Upper lobe of right lung (tissue), 1 donor: ENCODE measurements at places on chromosomes 6 and 20. TPM values are rescaled to one million over a fixed set of nuclear protein-coding genes. Genes with fewer than 3 reads are reported as not detected.

DNA sequence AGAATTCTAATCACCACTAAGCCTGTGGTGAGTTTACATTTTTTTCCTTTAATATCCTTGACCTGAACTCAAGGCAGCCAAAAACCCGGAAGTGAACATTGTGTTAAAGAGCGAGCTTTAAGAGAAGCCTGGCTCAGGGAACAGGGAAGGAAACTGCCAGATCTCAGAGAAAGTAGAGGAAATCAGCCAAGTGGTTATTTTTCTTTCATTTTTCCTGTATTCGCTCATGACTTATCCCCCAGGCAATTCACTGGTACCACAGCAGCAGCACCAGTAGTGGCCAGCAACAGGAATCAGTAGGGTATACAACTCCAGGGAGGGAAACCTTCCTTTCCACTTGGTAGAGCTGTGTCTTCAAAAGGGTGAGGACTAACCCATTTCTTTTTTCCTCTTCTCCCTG, 89.6 kb upstream of the HMGCLL1 start:
- no peak overlapping the region for H3K27ac ChIP-seq
- no peak overlapping the region for H3K4me3 ChIP-seq
- H3K4me1 ChIP-seq = no peaks in the 10 kb centered on the region
- DNase-seq = no peak

DNA sequence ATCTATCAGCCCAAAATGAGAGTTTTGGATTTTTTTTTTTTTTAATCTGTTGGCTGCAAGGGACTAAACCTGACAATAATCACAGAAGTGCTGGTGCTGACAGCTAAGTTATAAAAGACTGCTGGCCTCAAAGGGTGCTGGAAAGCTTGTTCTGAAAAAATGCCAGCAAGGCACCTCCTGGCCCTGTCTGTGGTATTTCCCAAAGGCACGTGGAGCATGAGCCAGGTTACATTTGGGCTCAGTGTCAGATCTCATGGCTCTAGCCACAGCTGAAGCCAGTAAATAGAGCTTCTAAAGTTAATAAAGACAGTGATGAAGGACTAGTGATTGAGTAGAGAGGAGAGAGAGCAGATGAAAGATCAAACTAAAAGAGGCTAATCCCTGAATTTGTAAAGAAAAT, 178.9 kb downstream of the FUT9 start:
- no peak for DNase-seq
- no peaks in the 10 kb centered on the region for H3K36me3 ChIP-seq
- no peak overlapping the region for H3K4me3 ChIP-seq

GRCh38 chr6:46925563-46926253, 4.0 kb upstream of the ADGRF5 start:
- peak overlapping the region; percentile 90 for H3K27ac ChIP-seq
- H3K27me3 ChIP-seq = no peaks in the 10 kb centered on the region
- peaks cover 46% of the 10 kb centered on the region for H3K4me1 ChIP-seq
- no peaks in the 10 kb centered on the region for H3K36me3 ChIP-seq
- no peak overlapping the region for H3K4me3 ChIP-seq

- no peaks in the 10 kb centered on the region for H3K36me3 ChIP-seq
- H3K4me3 ChIP-seq = no peak overlapping the region
- H3K4me1 ChIP-seq = no peaks in the 10 kb centered on the region
- H3K27me3 ChIP-seq = no peaks in the 10 kb centered on the region
- DNase-seq = no peak
- no peak overlapping the region for H3K27ac ChIP-seq
These were observed 399.6 kb upstream of the SOX4 start for GRCh38 chr6:21193790-21194475.

- no peak overlapping the region for H3K4me3 ChIP-seq
- peaks cover 41% of the 10 kb centered on the region for H3K27me3 ChIP-seq
- H3K27ac ChIP-seq = no peak overlapping the region
- H3K36me3 ChIP-seq = no peaks in the 10 kb centered on the region
- H3K4me1 ChIP-seq = no peaks in the 10 kb centered on the region
These were observed 14.1 kb upstream of the KCNG1 start for GRCh38 chr20:51036827-51037531.

- DNase-seq = peak; percentile 18
- no peaks in the 10 kb centered on the region for H3K36me3 ChIP-seq
- no peak overlapping the region for H3K27ac ChIP-seq
- H3K4me3 ChIP-seq = no peak overlapping the region
These were observed 378.1 kb upstream of the MAN1A1 start for GRCh38 chr6:119727504-119728219.

- no peak overlapping the region for H3K27ac ChIP-seq
- no peaks in the 10 kb centered on the region for H3K4me1 ChIP-seq
- DNase-seq = no peak
- no peaks in the 10 kb centered on the region for H3K27me3 ChIP-seq
- no peaks in the 10 kb centered on the region for H3K36me3 ChIP-seq
These were observed 58.0 kb upstream of the FRMD1 start for GRCh38 chr6:168137024-168137423.

DNA sequence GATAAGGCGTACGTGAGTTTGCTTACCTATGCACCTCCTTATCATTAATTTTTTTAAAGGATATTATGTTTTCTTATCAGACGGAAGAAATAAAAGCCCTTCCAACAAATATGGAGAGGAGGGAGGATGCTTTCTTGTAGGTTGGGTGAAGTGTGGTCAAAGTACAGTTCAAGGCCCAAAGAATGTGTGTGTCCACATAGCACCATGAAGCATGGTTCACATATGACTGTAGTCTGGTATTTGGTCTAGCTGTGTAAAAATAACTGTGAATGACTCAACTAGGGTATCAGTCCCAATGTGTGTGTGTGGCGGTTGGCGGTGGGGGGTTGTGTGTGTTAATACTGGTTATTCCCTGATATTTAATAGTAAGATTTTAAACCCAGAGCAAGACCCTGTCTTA, 212.7 kb downstream of the TMEM242 start:
- H3K27ac ChIP-seq = no peak overlapping the region
- DNase-seq = no peak
- peaks cover 9% of the 10 kb centered on the region for H3K36me3 ChIP-seq
- H3K4me1 ChIP-seq = no peaks in the 10 kb centered on the region
- no peaks in the 10 kb centered on the region for H3K27me3 ChIP-seq

GRCh38 chr6:25715794-25716193, 38.7 kb upstream of the SLC17A4 start:
- DNase-seq = no peak
- H3K4me1 ChIP-seq = no peaks in the 10 kb centered on the region

DNA sequence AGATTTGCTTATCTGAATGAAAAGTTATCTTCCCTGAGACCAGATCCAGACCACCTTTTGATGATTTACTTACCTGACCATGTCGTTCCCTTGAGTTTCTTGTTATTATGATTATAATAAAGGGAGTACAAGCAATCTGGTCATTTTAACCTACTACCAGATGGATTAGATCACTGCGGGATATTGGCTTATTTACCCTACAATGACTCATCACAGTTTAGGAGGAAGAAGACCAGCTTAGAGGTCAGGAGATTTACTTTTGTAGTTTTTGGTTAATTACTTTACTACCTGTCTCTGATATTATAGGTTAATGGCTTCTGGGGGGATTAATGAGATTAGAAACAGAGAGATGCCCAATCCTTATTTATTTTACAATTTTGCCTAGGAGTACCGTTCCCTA, 10.7 kb downstream of the PKIB start:
- H3K4me1 ChIP-seq = no peaks in the 10 kb centered on the region
- H3K27ac ChIP-seq = no peak overlapping the region
- H3K4me3 ChIP-seq = no peak overlapping the region
- no peaks in the 10 kb centered on the region for H3K36me3 ChIP-seq

GRCh38 chr6:26170181-26170580, 83.0 kb downstream of the HFE start:
- DNase-seq = no peak
- H3K4me1 ChIP-seq = peaks cover 8% of the 10 kb centered on the region
- H3K27me3 ChIP-seq = no peaks in the 10 kb centered on the region
- H3K4me3 ChIP-seq = no peak overlapping the region

- no peak overlapping the region for H3K27ac ChIP-seq
- H3K36me3 ChIP-seq = peaks cover 18% of the 10 kb centered on the region
- no peaks in the 10 kb centered on the region for H3K27me3 ChIP-seq
- no peak overlapping the region for H3K4me3 ChIP-seq
- H3K4me1 ChIP-seq = no peaks in the 10 kb centered on the region
- no peak for DNase-seq
These were observed 45.4 kb downstream of the FIG4 start for GRCh38 chr6:109736273-109737025.

GRCh38 chr6:112228480-112229332, 25.7 kb downstream of the LAMA4 start:
- H3K4me3 ChIP-seq = no peak overlapping the region
- no peak for DNase-seq
- peak overlapping the region; percentile 17 for H3K27ac ChIP-seq
- peaks cover 45% of the 10 kb centered on the region for H3K4me1 ChIP-seq

GRCh38 chr6:116190550-116190949, 63.3 kb downstream of the TSPYL4 start:
- peaks cover 10% of the 10 kb centered on the region for H3K4me1 ChIP-seq
- H3K27ac ChIP-seq = no peak overlapping the region
- H3K4me3 ChIP-seq = no peak overlapping the region
- H3K27me3 ChIP-seq = no peaks in the 10 kb centered on the region
- no peak for DNase-seq
- H3K36me3 ChIP-seq = no peaks in the 10 kb centered on the region

- H3K4me3 ChIP-seq = no peak overlapping the region
- H3K27ac ChIP-seq = no peak overlapping the region
- H3K27me3 ChIP-seq = no peaks in the 10 kb centered on the region
- DNase-seq = no peak
- no peaks in the 10 kb centered on the region for H3K36me3 ChIP-seq
These were observed 82.9 kb downstream of the LRFN2 start for GRCh38 chr6:40504274-40504673.

Gene MLIP
- 0.20 TPM for total RNA-seq

Gene DBNDD2
- 66.2 TPM for total RNA-seq

Gene SAMD5
- 19.6 TPM for total RNA-seq

Gene NFKBIE
- 7.1 TPM for total RNA-seq
